ENCODE measurements at places on chromosomes 7 and 10.

DNA sequence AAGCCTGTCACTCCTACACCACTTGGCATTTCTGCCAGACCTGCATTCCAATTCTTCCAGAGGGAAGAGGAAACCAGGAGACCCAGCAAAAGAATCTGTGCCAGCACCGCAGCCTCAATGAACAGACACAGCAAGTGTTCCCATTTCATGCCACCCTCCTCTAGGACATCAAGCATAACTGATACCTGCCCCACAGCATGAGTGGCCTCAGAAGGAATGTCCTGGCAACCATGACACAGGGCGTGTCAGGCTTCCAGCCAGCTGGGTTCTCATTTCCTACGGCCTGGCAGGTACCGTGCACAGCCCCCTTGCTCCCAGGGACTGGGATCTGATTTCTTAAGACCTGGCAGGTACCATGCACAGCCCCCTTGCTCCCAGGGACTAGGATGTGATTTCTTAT is 7.8 kb downstream of the MAD1L1 start:
- DNase-seq: no peak

- no peak for DNase-seq
These were observed 59.3 kb downstream of the DLG5 start for GRCh38 chr10:77867124-77867719.

DNA sequence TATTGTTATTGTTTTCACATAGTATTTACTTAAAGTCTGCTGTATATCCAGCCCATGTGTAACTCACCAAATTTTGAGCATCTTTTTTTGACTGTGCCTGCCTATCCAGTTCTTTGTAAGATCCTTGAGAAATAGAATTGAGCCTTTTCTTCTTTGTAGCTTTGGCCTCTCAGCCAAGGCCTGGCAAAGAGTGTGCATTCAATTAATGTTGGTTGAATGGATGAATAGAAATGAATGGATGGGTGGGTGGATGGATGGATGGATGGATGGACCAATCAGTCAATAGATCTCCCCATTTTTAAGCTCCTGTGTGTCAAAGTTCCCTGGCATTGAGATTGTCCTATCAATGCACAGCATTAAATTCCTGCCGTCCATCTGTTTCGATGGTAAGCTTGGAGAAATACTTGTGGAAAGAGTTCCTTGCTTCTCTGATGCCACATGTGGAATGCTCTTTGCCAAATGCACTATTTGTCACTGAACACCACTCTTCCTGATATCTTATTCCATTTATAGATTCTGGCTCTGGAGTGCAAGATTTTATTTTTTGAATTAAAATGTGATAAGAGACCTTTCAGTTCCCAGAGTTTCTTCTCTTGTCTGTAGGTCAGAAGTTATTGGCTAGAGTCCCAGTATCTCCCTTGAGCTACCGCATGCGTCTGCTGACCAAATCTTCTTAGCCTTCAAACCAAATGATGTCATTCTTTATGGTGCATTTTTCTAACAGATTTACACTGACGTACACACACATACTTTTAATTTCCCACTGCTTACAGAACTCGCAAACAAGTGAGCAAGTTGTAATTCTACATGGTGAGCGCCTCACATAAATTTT is 20.7 kb upstream of the ADRB1 start:
- DNase-seq: peak; percentile 12

GRCh38 chr10:71429929-71430328 is 33.2 kb downstream of the CDH23 start:
- DNase-seq: peak; percentile 4

DNA sequence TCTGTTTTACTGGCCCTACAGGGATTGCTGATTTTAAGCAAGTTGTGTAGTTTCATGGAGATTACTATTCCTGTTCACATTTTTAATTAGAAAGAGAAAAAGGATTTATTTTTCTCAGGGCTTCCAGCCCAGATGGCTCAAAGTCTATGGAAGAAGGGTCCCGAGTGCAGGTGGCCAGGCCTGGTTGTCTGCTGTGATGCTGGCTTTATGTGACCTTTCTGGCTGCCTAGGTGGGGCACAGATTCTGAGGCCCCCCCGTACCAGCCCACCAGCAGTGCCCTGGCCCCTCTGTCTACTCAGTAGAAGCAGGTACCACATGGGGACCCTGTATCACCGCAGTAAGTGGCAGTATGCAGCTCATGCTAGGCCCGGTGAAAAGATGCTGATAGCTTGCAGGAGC is 426.5 kb downstream of the LRMDA start:
- DNase-seq: no peak

DNA sequence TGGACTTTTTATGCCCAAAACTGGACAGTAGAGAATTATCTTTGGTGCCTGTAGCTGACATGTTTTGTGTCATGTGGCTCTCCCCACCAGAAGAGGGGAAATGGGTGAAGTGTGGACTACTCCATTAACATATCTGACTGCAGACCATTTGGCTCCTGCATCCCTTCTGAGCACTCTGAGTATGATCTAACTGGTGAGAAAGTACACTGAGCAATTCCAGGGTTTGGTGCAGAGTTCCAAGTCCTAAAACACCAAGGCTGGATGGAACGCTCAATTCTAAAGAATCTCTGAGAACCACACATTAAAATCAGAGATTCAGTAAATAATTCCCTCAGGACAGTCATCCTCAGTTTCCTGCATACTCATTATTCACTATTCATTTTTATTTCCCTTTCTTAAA is 22.8 kb upstream of the OSBPL3 start:
- no peak for DNase-seq

- no peak for DNase-seq
These were observed 288.5 kb downstream of the TCERG1L start for GRCh38 chr10:131022981-131023380.

DNA sequence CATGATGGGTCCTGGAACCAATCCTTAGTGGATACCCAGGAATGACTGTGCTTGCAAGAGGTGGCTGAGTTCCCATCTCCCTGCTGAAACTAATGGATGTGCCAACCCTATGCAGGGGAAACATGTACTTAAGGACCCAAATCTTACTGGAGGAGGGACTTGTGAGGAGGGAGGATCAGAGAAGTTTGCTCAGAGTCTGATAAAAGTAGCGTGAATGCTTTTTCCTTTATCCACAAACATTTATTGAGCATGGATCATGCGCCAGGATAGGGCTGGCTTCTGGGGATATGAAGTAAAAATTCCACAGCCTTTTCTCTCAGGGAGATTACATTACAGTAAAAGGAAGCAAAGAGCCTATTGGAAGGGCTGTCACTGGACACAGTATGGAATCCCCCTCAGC is 358.5 kb downstream of the RPS24 start:
- no peak for DNase-seq

DNA sequence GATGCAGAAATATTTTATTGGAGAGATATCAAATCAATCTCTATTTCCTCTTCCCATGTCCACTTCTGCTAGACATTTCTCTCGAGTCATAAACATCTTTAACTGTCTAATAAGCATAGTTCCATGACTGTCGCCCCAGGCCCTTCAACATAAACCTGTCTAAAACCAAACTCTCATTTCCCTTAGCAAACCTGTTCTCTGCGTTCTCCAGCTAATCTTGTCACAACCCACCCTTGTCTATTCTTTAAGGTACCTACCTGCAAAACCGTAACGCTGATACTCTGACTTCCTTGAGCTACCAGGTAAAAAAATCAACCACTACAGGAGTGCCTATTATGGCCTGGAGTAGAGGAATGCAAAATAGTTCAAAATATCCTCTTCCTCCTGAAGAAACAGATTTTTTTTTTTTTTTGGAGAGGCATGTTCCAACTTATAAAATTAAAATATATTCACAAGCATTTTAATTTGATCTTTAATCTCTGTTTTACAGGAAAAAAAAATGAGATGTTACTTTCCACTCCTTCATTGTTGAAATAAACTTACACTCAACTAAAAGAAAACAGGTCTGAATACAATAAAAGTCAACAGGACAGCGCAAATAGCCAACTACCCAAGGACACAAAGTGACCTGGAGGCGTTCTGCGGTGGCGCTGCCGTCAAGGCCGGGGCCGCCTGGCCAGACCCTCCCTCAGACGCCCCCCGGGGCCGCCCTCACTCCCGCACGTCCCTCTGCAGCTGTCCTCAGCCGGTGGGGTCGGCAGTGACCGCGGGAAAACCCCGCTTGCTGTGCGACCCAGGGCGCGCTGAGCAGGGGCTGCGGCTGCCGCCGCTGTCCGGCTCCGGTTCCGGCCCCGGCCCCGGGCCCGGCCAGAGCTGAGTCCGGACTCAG is 765 bp downstream of the SLC25A40 start:
- no peak for DNase-seq

GRCh38 chr10:122051609-122052385 is 62.8 kb downstream of the TACC2 start:
- DNase-seq: peak; percentile 3

- DNase-seq: peak; percentile 74
These were observed 94.8 kb downstream of the CHN2 start for GRCh38 chr7:29289156-29290021.

DNA sequence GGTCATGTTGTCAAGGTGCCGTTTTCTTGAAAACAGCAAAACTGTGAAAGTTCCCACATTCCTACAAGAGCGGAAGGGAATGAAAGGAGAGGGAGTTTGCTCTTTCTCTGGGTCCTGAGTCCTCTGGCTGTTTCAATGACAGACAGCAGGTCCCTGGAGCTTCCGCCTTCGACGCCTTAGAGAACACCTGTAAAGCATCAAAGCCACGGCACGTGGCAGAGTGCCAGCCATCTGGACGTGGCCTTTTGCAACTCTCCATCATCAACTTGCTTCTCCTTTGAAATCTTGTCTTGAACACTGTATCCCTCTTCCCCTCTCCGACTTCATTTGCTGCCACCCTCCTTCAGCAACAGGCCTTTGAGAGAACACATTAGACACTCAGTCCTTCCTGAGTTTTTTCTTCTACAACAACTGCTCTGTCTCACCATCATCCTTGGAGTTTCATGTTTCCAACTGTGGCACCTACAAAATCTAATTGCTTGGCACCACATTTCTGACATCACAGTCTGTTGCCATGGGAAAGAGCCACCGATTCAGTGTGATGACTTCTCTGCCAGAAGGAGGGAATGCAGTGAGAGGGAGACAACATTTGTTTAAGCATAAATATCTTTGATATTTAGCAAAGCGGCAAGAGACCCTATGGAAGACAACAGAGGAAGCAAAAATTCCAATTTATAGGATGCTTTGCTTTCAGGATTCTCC is 204.9 kb upstream of the PTER start:
- no peak for DNase-seq

DNA sequence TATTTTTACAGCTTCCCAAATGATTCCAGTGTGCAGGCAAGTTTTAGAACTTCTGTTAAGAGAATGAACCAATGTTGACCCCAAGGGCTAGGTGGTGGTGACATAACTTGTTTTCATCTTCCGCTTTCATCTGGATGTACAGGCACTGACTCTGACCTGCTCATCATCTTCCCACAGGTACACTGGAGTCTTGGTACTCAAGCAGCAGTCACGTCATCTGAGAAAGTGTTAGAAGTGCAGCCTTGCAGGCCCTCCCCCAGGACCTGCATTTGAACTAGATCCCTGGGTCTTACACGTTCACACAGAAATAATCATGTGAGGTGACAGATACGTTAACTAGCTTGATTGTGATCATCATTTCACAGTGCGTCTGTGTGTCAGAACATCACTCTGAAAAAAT is 212.2 kb downstream of the CELF2 start:
- DNase-seq: no peak

- no peak for DNase-seq
These were observed 19.7 kb upstream of the SIRT1 start for GRCh38 chr10:67864607-67865371.

Data from hematopoietic multipotent progenitor cell treated with erythropoietin and hydrocortisone succinate and interleukin-3 and kit ligand, for 4 days (in vitro differentiated cells).